Stimulated activated CD8-positive, alpha-beta memory T cell treated with anti-CD3 and anti-CD28 coated beads, Interleukin-7, amount 100 ng/mL, for 1 hour (primary cell): ENCODE measurements at places on chromosomes 5 and 9.

GRCh38 chr9:13744261-13744901 lies 464.9 kb upstream of the MPDZ start:
- no peak for DNase-seq

DNA sequence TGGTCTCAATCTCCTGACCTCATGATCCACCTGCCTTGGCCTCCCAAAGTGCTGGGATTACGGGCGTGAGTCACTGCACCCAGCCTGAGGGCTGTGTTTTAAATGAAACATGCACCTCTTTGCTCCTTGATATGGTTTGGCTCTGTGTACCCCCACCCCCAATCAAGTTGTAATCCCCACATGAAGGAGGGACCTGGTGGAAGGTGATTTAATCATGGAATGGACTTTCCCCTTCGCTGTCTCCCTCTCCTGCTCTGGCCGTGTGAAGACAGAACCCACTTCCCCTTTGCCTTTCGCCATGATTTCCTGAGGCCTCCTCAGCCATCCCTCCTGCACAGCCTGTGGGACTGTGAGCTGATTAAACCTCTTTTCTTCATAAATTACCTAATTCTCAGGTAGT lies 12.5 kb upstream of the NOTCH1 start:
- no peak for DNase-seq

DNA sequence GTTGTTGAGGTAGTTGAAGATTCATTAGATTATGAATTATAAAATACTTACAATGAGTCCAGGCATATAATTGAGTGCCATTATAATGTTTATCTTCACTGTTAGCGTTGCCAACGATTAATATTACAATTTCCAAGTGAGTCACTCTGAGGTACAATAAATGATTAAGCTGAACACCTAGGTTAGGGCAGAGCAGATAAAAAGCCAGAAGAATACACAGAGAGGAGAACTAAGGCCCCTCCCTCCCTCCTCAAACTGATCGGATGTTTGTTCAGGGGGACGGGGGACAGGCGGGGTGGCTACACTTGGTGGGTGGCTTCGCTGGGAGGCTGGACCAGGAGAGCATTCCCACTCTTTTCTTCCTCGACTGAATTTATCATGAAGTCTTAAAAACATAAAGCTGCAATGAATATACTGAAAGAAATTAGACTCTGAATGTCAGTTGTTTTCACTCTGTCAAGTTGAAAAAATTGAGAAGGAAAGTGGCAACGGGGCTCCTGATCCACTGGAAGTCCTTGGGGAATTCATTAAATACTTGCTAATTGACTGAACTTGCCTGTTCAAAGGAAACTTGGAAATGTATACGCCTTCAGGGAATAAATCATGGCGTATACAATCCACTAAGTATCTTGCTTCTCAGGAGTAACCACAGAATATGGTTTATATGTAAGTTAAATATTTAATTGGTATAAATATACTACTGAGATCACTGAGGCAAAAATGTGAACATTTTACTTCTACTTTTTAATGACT lies 198.1 kb downstream of the TSSK1B start:
- no peak for DNase-seq

DNA sequence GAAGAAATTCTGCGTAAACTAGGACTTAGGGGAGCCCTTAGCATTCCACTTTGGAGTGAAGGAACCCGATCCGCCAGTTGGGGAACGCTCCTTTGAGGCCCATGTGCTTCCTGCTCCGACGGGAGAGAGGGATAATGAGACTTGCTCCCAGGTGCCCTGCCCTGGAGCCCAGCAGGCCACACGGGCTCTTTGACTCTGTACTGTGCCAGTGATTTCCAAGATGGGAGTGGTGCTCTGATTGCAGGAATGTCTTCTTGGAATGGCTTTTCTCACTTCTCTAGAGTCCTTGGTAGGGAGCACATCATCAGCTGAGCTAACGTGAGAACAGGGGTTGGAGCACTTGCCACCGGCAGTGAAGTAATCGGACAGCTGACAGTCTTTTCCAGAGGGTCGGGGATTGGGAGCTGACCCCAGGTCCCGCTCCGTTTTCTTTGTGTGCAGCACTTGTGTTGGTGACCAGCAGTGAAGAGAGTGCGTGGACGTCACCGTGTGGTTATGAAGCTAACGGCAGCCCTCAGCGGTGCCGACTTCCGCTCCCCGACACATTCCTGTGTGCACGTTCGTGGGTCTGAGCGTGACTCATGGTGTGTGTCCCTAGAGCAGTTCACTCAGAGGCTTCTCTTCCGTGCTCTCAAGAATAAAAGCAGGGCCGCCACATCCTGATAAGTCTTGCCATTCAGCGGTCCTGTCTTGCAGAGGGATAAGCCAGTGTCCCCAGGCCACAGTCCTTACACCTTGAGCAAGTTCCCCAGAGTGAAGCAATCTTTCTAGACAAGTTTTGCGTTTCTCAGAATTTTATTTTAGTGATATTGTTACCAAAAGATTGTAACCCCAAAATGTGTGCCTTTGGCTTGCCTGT lies 25.6 kb downstream of the ABL1 start:
- DNase-seq, result no peak

DNA sequence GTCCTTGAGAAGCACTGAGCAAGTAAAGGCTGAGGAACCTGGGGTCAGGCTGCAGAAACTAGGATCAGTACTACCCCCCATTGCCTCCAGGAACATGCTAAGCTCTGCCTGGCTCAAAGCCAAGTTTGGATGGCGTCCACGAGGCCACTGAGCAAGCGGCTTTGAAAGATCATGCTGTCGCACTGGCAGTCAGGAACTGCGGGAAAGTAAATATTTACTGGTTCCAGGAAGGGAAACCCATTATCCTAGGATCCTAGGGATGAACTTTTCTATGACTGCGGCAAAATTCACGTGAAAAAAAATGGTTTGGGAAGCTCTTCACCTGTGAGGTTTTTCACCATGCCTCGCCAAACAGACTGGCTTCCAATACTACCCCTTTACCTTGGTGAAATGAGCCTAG lies 75.3 kb upstream of the PJA2 start:
- no peak for DNase-seq

DNA sequence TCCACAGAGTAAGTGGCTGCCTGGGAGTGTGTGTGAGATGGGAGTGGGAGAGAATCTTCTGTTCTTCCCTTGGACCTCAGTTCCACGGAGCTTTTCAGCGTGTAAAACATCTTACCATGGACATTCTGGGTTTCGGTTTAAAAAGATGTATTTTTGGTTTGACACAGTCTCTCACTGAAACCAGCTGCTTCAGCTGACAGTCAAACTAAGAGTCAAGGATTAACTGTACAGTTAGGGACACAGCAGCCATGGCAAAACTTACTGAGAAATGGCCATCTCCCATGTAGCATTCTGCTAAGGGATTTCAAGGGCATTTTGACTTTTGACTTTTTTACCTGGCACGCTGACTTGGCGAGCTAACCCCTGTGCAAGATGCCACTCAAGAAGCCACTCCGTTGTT lies 93.8 kb upstream of the IL12B start:
- DNase-seq, result no peak

DNA sequence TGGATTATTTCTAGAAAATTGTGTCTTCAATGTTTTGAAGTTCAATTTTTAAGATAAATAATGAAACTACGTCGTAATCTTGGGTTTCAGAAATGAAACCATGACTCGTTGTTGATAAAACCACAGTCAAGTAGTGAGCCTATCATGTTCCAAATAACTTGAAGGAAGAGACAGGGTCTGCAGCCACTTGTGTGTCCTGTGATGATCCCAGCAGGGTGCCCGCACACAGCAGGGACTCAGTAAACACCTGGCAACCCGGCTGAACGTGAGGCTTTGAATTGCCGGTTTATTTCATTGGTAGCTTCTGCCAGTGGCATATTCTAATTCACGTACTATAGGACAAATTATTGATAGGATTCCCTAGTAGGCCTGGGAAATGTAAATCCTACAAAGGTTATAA lies 679.6 kb downstream of the IRX1 start:
- no peak for DNase-seq

GRCh38 chr5:116271446-116272025 lies 186.7 kb downstream of the COMMD10 start:
- no peak for DNase-seq

DNA sequence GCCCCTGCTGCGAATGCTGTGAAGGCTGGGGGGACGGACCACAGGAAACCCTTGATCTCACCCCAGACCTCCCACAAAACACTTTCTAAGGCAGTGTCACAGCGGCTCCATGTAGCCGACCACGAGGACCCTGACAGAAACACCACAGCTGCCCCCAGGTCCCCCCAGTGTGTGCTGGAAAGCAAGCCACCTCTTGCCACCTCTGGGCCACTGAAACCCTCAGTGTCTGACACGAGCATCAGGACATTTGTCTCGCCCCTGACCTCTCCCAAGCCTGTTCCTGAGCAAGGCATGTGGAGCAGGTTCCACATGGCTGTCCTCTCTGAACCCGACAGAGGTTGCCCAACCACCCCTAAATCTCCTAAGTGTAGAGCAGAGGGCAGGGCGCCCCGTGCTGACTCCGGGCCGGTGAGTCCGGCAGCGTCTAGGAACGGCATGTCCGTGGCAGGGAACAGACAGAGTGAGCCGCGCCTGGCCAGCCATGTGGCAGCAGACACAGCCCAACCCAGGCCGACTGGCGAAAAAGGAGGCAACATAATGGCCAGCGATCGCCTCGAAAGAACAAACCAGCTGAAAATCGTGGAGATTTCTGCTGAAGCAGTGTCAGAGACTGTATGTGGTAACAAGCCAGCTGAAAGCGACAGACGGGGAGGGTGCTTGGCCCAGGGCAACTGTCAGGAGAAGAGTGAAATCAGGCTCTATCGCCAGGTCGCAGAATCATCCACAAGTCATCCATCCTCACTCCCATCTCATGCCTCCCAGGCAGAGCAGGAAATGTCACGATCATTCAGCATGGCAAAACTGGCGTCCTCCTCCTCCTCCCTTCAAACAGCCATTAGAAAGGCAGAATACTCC lies 84.7 kb downstream of the GOLPH3 start:
- no peak for DNase-seq

GRCh38 chr5:40560474-40561110 lies 119.1 kb upstream of the PTGER4 start:
- no peak for DNase-seq

DNA sequence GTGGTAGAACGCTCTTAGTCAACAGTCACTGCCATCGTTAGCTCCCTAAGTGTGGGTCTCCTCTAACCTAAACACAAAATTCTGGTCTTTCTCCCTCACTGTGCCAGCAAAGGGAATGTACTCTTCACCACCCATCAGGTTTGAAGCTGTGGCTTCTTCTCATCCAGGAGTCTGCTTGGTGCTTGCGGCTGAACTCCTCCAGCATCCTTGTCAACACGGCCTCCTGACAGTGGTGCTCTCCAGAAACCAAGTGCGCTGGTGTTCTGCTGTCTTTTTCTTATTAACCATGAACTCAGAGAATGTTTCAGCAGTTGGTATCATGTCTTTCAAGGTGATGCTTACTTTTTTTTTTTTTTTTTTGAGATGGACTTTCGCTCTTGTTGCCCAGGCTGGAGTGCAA lies 23.9 kb upstream of the LPCAT1 start:
- DNase-seq, result no peak

DNA sequence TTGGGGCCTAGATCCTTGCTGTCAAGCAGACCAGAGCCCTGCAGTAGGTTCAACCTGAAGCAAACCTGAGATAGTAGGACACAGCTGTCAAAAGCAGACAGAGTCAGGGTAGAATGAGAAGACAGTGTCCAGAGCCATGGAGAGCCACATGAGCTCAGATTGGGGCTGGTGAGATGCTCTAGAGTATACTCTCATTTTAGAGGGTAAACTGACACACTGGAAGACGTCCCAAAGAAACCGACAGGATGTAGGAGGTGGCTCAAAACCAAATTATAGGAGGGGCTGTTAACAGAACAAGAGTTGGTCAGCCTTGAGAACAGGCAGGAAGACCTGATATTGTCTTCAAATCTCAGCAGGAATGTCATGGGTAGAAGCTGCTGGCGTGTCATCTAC lies 11.5 kb downstream of the CCDC69 start:
- DNase-seq, result no peak

DNA sequence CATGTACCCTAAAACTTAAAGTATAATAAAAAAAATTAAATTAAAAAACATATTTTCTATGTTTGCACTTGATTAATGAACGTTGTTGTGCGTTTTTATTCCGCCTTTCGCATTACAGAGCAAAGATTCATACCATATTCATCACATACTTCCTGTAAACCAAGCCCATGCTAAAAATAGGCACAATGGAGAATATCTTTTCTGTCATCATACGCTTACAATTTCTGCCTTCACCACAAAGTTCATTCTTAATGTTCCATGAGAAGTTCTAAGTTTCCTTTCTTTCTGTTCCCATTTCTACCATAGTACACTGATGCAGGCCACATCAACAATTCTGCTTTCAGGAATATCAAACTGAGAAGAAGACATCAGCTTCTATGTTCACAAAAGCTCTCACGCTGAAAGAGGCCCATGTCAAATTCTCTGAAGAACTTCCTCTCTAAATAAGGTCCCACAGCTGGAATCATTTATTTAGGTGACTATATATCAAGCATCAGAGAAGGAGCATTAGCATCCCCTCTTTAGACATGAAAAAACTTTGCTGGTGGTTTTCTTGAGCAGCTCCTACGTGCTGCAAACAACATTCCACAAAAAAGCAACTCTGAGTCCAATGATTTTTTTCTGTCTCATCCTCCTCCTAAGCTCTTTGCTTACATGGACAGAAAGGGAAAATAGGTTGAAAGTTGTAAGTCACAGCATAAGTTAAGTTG lies 456.4 kb downstream of the CDH10 start:
- no peak for DNase-seq

- DNase-seq, result no peak
Measured at GRCh38 chr5:151718153-151718552, 31.4 kb upstream of the SPARC start.

DNA sequence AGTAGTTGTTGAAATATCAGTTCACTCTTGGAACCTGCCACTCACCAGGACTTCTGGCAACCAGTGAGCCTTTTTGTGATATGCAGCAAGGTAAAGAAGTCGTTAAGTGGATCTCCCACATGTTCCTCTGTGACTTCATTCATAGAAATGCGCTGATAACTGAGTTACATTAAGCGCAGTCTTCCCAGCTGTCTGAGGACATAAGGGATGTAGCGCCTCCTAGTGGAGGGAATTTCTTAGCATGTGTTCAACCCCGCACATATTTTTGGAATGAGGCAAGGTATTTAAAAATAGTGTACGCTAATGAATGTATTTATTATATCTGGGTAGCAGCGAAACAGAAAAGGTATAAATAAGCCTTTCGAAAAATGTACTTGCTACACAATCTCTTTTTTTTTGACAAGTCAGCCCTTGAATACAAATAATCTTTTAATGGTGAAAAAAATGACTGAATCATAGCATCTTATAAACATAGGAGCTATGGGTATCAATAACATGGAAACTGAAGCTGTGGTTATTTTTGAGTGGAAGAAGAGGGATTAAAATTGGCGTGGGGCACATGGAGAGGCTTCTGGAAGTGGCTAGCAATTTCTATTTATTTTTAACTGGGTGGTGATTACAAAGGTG lies 38.0 kb downstream of the PALM2AKAP2 start:
- no peak for DNase-seq

- no peak for DNase-seq
Measured at GRCh38 chr5:1763548-1763911, 36.1 kb downstream of the MRPL36 start.

DNA sequence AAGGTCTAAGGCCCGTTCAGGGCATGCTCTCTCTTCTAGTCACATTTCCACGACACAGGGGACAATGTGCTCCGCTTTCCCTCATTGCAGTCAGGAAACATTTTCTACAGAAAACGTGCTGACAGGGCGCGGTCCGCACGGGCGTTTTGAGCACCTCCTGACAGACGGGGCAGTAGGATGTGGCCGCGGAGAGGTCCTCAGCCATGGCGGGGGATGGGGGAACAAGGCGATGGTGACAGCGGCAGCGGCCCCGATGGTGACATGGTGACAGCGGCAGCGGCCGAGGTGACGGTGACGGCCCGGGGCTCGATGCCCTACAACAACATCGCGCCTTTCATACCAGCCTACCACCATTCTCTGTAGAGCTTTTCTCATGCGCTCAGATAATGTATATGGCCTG lies 4.1 kb downstream of the PLPP1 start:
- DNase-seq, result no peak
